ENCODE measurements at places on chromosomes 4 and X.

GRCh38 chrX:52078131-52078530 lies 9.1 kb upstream of the MAGED4B start:
- DNase-seq, result no peak

DNA sequence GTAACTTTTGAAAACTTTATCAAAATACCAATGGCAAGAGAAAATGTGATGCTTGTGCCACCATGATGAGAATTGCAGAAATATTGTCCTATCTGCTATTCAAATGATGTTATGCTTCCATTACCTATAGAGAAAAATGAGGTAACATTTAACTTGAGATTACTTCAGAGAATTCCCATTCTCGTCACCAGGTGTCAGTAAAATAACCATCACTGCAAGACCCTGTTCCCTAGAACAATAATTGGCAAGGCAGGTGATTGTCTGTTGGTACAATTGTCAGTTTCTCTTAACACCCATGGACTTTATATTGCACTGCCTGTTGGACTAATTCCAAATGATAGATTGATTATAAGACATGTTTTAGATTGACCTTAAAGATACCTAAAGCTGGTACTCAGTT lies 179.9 kb downstream of the GABRG1 start:
- DNase-seq, result no peak

GRCh38 chr4:168502861-168503260 lies 6.0 kb downstream of the PALLD start:
- no peak for DNase-seq

GRCh38 chrX:1380672-1381233 lies 11.2 kb downstream of the SLC25A6 start:
- DNase-seq, result no peak

DNA sequence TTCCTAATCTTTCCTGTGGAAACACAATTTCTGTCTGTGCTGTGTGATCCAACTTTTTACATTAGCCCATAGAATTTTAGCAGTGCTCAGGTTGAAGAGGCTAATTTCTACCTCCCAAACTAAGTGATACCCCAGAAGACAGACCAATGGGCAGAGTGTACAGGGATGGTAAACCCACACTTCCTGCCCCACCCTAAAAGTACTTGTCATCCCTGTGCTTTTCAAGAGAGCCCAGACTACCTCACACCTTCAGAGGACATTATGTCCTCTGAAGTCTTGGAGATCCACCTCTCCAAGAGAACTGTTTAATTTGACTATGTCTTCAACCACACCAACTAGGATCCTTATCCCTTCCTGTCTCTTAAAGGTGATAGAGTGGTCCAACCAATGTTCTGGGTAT lies 82.0 kb upstream of the ACSL1 start:
- DNase-seq, result no peak

DNA sequence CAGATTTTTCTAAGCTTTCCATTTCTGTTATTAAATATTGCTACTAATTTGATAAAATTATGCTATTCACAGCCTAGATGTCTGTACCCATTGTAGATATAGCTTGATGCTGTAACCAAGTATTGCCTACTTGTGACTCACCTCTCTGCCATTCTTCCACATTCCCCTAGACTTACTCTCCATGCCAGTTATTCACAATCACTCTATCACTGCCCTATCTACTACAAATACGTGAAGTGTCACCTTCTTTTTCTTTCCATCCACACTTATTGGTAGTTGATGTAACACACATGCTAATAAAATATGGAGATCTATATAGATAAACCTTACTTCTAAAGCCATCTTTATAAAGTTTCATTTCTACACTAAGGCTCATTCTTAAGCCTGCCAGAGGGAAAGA lies 179.4 kb upstream of the PACRGL start:
- no peak for DNase-seq

DNA sequence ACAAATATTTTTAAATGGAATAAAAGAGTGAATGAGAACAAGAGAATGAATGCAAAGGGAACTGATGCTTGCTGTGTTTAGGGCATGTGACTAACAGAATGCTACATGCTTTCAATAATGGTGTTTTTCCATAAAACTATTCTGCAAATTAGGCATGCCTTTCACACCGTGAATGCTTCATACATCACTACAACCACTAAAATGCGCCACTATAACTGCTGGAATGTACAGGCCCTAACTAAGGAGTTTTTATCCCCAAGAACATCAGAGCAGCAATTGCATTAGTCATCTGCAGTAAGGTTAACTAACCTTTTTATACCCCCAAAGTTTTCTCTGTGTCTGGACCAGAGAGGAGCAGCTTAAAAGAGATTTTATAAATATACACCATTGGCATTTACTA lies 190.4 kb downstream of the ARAP2 start:
- DNase-seq, result no peak

All from stimulated activated CD8-positive, alpha-beta memory T cell treated with anti-CD3 and anti-CD28 coated beads, Interleukin-2, amount 100 ng/mL, for 1 hour (primary cell).